ENCODE measurements at places on chromosomes 13 and 19. TPM values are rescaled to one million over a fixed set of nuclear protein-coding genes. Genes with fewer than 3 reads are reported as not detected.

The GALP gene
- not detected for total RNA-seq

The CDX2 gene
- total RNA-seq: 149 TPM

- no peak for DNase-seq
These were observed 8.6 kb downstream of the RUBCNL start for GRCh38 chr13:46378411-46378810.

DNA sequence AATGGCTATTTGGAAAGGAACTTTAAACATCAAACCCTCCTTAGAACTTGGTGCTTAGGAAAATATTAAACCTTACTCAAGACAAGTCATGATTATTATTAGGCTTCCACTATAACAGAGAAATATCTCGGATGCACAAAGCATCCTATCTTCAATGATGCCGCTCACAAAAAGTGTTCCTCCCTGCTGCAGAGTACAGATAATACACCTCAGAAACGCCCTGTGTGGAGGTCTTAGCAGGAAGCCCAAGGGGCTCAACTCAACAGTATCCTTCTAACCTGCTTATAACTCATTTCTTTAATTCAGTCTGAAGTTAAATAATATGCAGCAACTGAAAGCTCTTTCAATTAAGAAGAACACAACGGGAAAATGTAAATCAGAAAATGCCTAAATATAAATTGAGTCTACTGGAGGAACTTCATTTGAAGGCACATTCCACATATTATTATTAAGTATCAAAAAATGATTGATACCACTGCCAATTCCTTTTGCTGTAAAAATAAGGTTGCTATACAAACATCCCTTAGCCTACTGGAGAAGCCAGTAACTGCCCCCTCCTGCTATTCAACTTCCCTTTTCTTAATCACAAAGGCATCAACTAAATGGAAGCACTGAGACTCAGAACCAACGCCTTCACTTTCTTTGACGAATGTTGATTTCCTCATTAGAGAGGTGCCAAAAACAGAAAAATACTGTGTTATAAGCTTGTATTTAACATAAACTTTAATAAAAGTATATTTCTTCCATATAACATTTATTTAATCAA is 12.0 kb downstream of the ELF1 start:
- DNase-seq: no peak

The N4BP2L1 gene
- total RNA-seq: 25.1 TPM

- no peak for DNase-seq
These were observed 22.4 kb downstream of the GTF2F2 start for GRCh38 chr13:45142440-45143345.

- no peak for DNase-seq
These were observed 2345.2 kb downstream of the PCDH9 start for GRCh38 chr13:64884976-64885375.

The GPR18 gene
- not detected for total RNA-seq

- DNase-seq: no peak
These were observed 52.5 kb downstream of the SOX1 start for GRCh38 chr13:112119192-112120030.
